ENCODE measurements at places on chromosomes 13 and 19.
A peak's percentile ranks its signal among the peaks of the same experiment; 100 is the strongest.

DNA sequence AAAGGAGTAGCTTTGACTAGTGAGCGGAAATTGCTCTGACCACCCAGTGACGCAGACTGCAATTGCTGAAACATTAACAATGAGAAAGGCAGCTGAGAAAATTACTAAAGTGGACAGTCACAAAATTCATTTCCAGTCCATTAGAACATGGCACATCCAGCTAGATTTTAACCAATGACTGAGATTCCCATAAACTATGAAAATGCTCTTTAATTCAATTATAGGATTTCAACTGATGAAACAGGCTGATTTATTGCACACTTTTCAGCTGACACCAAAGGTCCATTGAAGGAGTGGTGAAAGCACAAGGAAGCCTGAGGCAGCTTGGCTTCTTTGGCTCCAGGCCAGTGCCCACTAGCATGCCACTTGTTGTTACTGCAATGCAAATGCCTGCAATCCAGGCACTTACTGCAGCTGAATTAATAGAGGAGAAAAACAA is 933.4 kb downstream of the SLITRK6 start:
- no peaks in the 10 kb centered on the region for H3K36me3 ChIP-seq
- H3K27ac ChIP-seq, result no peak overlapping the region
- H3K4me1 ChIP-seq, result peaks cover 18% of the 10 kb centered on the region
- no peak overlapping the region for H3K4me3 ChIP-seq
- no peak for DNase-seq

DNA sequence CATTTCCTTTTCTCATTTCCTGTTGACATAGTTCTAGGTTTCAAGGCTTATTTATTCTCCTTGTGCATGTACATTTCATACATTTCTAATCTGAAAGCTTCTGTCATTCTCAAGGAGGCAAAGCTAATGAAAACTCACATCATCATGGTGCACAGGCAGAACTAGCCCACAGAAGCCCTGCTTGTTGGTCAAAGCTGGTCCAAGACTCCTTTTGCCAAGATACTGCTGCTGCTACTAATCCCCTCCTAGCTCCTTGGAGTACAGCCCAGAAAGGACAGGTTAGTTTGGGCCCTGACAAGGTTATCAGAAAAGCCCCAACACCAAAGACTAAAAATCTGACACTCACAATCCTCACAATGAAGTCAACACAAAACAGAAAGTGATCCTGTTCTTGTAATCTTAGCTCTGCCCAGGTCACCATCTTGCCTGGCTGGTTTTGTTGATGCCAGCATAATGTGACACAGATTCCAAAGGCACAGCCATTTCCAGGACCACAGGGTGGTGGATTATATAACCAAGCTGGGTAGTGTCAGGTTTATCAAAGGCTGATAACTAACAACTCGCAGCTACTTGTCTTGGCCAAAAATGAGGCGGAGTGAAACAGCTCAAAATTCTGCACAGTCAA is 417.4 kb downstream of the NDFIP2 start:
- no peak overlapping the region for H3K4me3 ChIP-seq
- H3K4me1 ChIP-seq, result no peaks in the 10 kb centered on the region
- no peak for DNase-seq
- no peaks in the 10 kb centered on the region for H3K27me3 ChIP-seq

- DNase-seq, result no peak
- no peaks in the 10 kb centered on the region for H3K4me1 ChIP-seq
- no peaks in the 10 kb centered on the region for H3K36me3 ChIP-seq
- H3K27me3 ChIP-seq, result peaks cover 20% of the 10 kb centered on the region
- H3K4me3 ChIP-seq, result no peak overlapping the region
These were observed 1250.7 kb downstream of the UQCRFS1 start for GRCh38 chr19:27962264-27962663.

DNA sequence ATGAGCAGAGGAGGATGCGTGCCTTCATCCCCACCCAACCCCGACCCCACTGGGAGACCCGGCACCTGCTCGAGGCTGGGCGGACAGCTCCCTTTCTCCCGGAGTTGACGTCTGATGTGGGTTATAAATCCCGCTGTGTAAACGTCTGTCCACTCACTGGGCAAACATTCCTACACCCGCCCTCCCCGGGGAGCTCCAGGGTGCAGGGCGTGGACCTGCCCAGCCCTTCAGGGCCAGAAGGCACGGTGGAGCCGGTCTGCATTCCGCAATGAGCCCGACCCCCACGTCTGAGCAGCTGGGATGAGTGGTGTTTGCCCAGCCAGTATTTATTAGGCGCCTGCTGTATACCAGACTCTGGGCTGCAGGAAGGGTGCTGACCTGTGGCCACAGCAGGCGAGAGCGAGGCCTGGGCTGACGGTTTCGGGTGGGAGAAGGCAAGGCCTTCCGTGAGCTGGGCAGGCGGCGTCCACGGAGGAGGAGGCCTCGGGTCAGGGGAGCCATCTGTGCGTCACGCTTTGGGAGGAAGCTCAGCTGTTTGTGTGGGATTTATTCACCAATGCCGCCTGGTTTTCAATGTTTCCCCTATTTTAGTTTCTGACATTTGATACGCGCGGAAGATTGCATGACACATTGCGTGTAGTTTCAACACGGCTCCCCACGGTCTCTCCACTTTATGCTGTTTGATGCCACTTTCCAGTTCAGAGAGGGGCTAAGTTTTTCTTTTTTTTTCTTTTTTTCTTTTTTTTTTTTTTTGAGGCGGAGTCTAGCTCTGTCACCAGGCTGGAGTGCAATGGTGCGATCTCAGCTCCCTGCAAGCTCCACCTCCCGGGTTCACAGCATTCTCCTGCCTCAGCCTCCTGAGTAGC is 2.0 kb downstream of the MISP start:
- peak overlapping the region; percentile 82 for H3K27ac ChIP-seq
- no peaks in the 10 kb centered on the region for H3K27me3 ChIP-seq
- peaks cover 6% of the 10 kb centered on the region for H3K4me1 ChIP-seq
- H3K4me3 ChIP-seq, result no peak overlapping the region
- no peaks in the 10 kb centered on the region for H3K36me3 ChIP-seq
